ENCODE measurements at places on chromosomes 11 and 22. TPM values are rescaled to one million over a fixed set of nuclear protein-coding genes. Genes with fewer than 3 reads are reported as not detected.

Gene NECTIN1
- 5.2 TPM for total RNA-seq

Gene USP2
- 98.3 TPM for total RNA-seq

Gene DAGLA
- total RNA-seq = 5.5 TPM

Gene RNF214
- 23.8 TPM for total RNA-seq

Gene E2F8
- total RNA-seq = 5.4 TPM

Gene PKNOX2
- total RNA-seq = 17.6 TPM

Gene OR2AG1
- not detected for total RNA-seq

Data from right cardiac atrium (tissue), 5 donors.